ENCODE measurements at places on chromosomes 12 and 14. TPM values are rescaled to one million over a fixed set of nuclear protein-coding genes. Genes with fewer than 3 reads are reported as not detected.
A peak's percentile ranks its signal among the peaks of the same experiment; 100 is the strongest.

KHNYN gene
- total RNA-seq, result 55.5 TPM

GSG1 gene
- not detected for total RNA-seq

TSPAN11 gene
- total RNA-seq, result 7.7 TPM

GRCh38 chr12:111597831-111598636, 1.1 kb downstream of the ATXN2 start:
- peak; percentile 47 for DNase-seq

DNA sequence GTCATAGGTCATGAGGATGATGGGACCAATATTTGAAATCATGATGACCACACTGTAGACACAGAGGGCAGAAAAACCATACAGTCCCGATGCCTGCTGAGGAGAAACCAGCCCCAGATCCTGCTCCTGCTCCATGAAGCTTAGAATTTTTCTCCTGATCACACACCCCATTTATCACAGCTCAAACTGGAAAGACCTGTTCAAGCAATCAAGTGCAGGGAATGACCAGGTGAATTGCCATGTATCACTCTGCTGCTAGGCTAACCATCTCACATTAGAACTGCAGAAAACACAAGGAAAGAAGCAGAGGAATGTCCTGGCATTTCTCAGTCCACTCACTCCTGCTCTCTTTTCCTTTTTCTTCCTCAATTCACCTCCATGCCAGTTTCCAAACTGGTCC, 18.1 kb downstream of the MANSC1 start:
- DNase-seq, result no peak

GRCh38 chr14:57266065-57266464, 2.6 kb downstream of the EXOC5 start:
- DNase-seq, result peak; percentile 79

DNA sequence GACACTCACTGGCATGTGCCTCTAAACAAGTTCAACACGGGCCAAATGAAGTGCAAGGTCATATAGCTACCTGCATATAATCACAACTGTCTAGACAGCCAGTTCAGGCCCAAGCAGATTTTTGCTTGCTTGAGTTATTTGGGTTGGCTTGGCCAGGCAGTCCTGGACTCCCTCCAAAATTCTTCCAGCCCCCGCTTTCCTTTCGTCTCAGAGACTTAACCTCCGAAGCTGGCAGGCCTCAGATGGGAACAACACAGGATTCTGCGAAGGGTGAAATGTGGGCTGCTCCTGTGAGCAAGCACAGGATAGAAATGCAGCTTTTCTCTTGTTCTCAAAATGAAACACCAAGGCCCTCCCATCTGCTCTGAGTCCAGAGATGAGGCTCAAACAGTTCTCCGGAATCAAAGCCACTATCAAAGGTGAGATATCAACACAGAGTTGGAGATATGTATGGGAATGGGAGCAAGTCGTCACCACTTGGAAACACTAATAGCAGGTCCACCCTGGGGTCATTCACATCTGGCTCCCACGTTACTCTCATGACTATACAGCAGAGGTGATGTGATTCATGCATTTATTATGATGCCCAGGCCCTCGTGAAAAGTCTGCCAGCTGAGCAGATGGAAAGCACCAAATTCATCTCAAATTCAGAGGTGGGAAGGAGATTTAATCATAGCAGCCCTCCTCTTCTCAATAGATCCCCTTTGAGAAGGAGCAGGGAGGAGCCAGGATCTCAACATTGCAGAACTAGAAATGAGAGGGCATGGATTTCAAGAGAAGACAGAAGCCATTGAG, 389.8 kb downstream of the NUAK1 start:
- peak; percentile 75 for DNase-seq

DNA sequence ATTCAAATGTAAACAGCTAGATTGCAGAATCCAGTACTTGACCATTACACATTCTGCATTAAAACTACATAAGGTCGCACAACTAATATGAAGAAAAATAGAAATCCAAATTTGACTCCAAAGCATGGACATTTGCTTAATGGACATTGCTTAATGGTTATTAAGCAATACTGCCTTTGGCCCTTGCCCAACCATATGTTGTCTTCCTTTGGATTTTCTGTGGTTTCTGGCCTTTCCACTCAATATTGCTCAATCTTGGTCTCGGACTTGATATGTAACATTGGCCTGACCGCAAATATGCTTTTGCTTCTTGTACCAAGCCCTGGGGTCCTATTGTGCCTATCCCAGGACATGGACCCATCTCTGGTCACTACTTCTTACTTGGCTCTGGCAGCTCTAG, 67.2 kb downstream of the PTPRR start:
- no peak for DNase-seq

GRCh38 chr14:71166180-71166837, 259.1 kb downstream of the PCNX1 start:
- peak; percentile 61 for DNase-seq

GRCh38 chr12:106757623-106758348, 16.7 kb upstream of the RIC8B start:
- DNase-seq, result no peak

DNA sequence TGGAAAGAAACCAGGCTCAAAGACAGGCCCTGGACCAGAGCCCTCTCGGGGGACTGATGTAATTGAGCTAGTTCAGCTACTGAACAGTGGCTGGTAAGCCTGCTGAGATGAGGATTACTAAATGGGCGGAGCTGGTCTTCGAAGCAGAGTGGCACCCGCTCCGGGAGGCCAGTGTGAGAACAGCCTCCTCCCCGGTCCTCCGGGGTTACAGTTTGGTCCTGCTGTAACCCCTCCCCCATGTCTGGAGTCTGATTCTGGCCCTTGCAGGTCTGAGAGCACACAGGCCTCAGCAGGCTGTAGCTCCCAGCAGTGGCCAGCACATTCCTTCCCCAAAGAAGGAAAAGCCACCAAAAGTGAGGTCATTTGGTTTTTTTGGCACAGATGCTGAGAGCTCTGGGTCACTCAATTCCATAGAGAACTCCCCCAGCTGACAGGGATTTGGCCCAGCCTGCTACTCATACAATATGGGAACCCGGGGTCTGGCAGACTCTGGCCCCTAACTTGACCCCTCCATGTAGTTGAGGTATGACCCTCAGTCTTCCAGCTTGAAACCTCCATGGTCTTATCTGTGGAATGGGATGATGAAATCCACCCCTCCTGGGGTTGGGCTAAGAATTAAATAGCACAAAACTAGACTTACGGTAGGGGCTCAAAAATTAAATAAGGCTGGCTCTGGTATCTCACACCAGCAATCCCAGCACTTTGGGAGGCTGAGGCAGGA, 39.0 kb downstream of the ACTN1 start:
- DNase-seq, result peak; percentile 96

DNA sequence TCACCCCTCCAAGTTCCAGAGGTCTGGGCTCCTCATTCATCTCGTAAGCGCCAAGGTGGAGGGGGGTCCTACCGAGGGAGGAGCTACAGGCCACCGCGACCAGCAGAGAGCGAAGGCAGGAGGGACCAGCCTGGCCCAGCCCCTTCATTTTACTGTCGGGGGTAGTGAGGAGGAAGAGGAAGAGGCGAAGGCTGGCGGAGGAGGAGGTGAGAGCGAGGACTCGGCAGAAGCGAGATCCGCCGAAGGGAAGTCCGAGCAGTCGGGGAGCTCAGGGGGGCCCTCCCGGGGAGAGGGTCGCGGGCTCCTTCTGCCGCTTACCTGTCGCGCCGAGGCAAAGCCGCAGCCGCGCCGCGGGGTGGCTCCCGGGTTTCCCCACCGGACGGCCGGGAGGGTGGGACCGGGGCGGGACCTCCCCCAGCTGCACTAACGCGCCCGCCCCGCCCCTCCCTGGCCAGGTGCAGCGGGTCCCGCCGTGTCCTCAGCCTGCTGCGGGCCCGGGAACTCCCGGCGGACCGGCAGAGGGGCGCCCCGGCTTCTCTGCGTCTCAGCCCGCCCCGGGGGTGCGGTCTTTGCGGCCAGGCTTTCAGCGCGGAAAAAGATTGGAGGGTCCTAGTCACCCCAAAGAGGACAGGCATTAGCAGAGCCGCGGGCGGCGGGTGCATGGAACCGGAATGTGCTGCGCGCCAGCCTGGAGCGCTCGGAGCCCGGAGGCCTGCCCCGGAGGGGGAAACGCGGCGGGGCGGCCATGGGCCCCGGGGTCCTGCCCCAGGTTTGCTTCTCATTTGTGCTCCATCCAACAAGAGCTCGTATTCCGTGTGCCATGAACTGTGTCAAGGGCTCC, at the start of gene GALNT6:
GALNT6 (minus strand) TSS at position 124 of the 841 bp plus-strand sequence. CDS start 11,625 bp downstream, outside the sequence.
- peak; percentile 55 for DNase-seq

DNA sequence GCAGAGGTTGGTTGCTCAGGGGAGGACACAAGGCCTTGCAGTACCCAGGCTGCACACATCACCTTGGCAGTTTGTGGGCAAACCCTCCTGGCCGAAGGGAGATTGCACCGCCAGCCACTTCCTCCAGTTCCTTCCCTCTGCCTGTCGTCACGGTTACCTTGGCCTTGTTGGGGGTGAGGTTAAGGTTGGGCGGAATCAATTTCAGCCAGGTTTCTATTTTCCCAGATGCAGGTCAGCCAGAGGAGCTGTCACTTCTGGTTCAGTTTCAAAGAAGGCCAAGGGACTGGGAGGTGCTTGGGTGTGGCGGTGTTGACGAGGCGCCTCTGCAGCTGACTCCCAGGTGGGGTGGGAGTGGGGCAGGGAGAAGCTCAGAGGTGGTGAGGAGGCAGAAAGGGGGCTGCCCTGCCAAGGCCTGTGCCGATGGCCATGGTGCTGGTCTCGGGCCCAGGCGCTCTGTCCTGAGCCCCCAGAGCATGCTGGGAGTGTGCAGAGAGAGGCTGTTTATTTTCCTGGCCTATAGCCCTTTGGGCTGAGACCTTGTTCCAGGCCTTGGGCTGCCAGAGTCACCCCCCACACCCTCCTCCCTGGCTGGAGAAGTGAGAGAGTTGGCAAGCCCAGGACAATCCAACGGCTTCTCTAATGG, 31.4 kb downstream of the JDP2 start:
- DNase-seq, result no peak
